Hair follicle dermal papilla cell (primary cell): ENCODE measurements at places on chromosomes 6 and 20. TPM values are rescaled to one million over a fixed set of nuclear protein-coding genes. Genes with fewer than 3 reads are reported as not detected.

Gene NUS1
- 19.2 and 20.8 TPM in 2 replicates for total RNA-seq

Gene ASCC3
- 67.0 and 76.9 TPM in 2 replicates for total RNA-seq

Gene HLA-DOA
- 0.49 and 0.65 TPM in 2 replicates for total RNA-seq

Gene HLA-G
- total RNA-seq: not detected in 2 replicates

Gene HEY2
- 2.2 and 2.3 TPM in 2 replicates for total RNA-seq

Gene CALHM4
- not detected in 2 replicates for total RNA-seq

Gene BYSL
- total RNA-seq: 10.1 and 17.0 TPM in 2 replicates

Gene KCNK16
- not detected in 2 replicates for total RNA-seq

Gene TRIM15
- not detected in 2 replicates for total RNA-seq

Gene SFT2D1
- 24.7 and 26.8 TPM in 2 replicates for total RNA-seq

Gene PKIB
- total RNA-seq: 0.12 and 0.16 TPM in 2 replicates

Gene DEFB114
- total RNA-seq: not detected in 2 replicates

Gene KIF16B
- 10.8 and 14.0 TPM in 2 replicates for total RNA-seq

Gene MAP3K5
- 12.1 and 17.2 TPM in 2 replicates for total RNA-seq

Gene PTCHD4
- total RNA-seq: 2.4 and 4.7 TPM in 2 replicates

Gene BMP2
- 0.73 and 1.8 TPM in 2 replicates for total RNA-seq

Gene GRM4
- total RNA-seq: not detected in 2 replicates

Gene BPIFB4
- not detected in 2 replicates for total RNA-seq

Gene ADGRB3
- 0.61 and 2.1 TPM in 2 replicates for total RNA-seq

Gene STMND1
- 0.32 TPM in 1 of 2 replicates, not detected in the other for total RNA-seq

Gene GPR63
- 1.2 and 1.9 TPM in 2 replicates for total RNA-seq

Gene SIRPB1
- total RNA-seq: 0.32 TPM in 1 of 2 replicates, not detected in the other

Gene FAM8A1
- total RNA-seq: 29.0 and 32.1 TPM in 2 replicates

Gene CCN6
- total RNA-seq: not detected in 2 replicates

Gene ARHGAP40
- not detected in 2 replicates for total RNA-seq
